Fibroblast of gingiva (primary cell): ENCODE measurements at places on chromosomes 16 and 17.

DNA sequence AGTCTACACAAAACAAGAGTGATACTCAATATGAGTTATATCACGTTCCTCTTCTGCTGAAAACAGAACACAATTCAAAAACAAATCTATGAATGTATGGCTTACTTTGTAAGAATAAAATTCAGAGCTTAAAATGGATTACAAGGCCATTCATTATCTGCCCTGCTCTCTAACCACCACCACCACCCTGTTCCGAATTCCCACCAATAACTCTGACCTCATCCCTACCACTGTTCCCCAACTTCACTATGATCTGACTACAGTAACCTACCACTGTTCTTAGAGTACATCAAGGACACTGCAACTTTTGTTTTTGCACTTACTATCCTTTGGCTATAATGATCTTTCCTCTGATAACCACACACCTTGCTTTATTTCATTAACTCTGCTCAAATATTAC is 21.3 kb downstream of the FBXL20 start:
- no peak for DNase-seq

GRCh38 chr16:8646326-8647053 is 25.0 kb downstream of the METTL22 start:
- no peak for DNase-seq

- no peak for DNase-seq
These were observed 28.4 kb upstream of the CBFA2T3 start for GRCh38 chr16:89005201-89006035.

- no peak for DNase-seq
These were observed 4.8 kb upstream of the SEZ6 start for GRCh38 chr17:29010586-29010985.

- DNase-seq: peak; percentile 41
These were observed 9.4 kb upstream of the CEP20 start for GRCh38 chr16:15897834-15898254.

GRCh38 chr16:14586637-14587305 is 43.3 kb downstream of the PARN start:
- peak; percentile 21 for DNase-seq

DNA sequence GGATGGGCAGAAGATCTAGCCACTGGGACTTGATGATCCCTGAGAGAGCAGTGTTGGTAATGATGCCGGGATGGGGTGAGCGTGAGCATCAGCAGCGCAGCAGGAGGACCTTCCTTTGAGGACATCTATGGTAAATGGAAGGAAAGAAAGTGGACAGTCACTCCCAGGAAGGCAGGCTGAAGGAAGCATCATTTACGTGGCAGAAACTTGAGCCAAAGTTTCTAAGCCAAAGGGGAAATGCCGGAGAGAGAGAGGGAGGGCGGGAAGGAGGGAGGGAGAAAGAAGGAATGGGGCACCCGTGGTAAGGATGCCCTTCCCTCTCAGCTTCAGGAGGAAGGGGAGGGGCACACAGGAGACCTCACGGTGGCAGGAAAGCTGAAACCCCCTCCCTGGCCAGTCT is 86.3 kb upstream of the CACNG5 start:
- no peak for DNase-seq

DNA sequence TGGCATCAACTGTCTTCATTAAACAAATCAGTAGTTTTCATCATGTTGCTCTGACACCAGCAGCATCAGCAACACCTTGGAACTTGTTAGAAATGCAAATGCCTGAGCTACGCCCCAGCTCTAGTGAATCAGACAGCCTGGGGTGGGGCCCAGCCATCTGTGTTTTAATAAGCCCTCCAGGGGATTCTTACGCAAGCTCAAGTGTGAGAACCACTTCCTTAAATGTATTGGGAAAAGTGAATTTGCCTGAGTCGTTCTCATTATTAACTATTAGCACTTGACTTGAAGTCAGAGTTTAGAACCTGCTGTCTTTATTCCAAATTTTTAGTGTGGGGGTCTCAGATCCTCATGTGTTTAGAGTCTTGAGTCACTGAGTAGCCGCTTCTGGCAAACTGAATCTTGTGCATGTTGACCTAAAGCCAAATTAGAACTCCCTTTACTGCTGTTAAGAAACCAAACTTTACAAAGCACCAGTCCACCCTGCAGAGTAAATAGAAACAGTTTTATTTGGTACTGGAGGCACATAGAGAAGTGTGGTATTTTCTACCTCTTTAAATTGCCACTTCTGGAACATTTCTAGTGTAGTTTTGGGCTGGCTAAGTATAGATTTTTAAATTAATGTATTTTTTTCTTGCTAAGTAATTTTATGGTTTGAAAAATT is 137.4 kb upstream of the COX10 start:
- DNase-seq: peak; percentile 75

DNA sequence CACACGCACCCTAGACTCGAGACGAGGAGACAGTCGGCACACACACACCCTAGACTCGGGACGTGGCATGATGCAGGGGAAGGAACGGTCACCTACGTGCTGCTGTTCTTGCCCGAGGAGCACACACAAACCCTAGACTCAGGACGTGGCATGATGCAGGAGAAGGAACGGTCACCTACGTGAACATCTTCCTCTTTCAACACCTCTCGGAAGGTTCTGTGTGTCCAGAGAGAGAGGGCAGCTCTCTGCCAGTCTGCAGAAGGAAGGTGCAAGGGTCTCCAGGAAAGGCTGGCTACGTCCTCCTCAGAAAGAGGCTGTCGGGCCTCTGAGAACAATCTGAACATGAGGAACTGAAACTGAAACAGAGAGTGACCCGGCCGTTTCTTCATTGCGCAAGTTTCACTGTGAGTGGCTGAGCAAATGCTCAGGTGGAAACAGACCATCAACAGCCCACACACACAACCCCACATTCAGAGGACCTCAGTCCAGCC is 43.4 kb downstream of the ZNF276 start:
- peak; percentile 24 for DNase-seq

DNA sequence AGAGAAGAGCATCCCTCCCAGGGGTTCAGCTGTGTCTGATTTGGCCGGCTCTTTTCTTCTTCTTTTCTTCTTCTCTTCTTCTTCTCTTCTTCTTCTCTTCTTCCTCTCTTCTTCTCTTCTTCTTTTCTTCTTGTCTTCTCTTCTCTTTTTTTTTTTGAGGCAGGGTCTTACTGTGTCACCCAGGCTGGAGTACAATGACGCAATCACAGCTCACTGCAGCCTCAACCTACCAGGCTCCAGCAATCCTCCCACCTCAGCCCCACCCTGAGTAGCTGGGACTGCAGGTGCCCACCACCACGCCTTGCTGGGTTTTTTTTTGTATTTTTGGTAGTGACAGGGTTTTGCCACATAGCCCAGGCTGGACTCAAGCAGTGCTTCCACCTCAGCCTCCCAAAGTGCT is 266.0 kb downstream of the SNX29 start:
- DNase-seq: no peak

- no peak for DNase-seq
These were observed 185.9 kb upstream of the HS3ST3A1 start for GRCh38 chr17:13787636-13788035.

- DNase-seq: peak; percentile 79
These were observed 331.3 kb downstream of the SEC14L1 start for GRCh38 chr17:77471984-77472461.

- no peak for DNase-seq
These were observed 127.8 kb upstream of the CDH5 start for GRCh38 chr16:66238696-66239095.

- no peak for DNase-seq
These were observed 19.4 kb upstream of the ABCA3 start for GRCh38 chr16:2359919-2360318.

DNA sequence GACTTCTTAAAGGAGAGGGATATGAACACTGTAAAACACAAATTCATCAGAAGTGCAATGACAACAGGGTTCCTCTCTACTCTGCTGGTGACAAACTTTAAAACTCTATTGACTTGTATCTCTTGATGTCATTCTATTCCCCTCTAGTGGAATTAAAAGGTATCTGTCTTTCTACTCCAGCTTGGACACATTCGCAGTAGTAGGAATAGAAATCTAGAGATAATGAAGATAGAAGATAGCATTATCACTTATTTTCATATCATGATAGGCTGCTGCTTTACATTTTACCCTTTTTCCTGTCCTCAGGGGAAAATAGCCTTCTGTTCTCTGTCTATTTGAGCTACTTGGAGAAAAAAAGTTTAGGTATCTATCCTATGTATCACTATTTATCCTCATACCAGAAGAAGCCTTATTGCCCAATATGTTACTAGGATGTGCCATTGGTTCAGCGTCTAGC is 209.6 kb upstream of the CACNG5 start:
- peak; percentile 31 for DNase-seq

- DNase-seq: no peak
These were observed 201.7 kb downstream of the CDRT15L2 start for GRCh38 chr17:20781260-20781659.

DNA sequence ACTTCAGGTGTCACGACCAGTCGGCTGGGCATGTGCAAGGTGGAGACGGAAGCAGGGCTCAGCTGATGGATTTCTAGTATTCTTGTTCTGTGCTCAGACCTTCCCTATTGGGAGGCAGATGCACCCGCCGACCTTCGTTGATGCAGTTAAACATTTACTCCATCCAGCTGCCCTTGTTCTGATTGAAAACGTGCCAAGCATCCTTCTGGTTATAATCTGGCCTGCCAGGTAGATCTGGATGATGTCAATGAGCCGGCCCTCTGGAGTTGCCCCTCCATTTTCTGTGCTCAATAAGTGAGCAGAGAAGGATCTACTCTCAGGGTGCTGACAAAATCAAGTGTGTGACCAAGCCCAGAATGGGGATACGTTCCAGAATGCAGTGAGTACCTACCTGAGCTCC is 38.3 kb downstream of the CCDC182 start:
- no peak for DNase-seq

DNA sequence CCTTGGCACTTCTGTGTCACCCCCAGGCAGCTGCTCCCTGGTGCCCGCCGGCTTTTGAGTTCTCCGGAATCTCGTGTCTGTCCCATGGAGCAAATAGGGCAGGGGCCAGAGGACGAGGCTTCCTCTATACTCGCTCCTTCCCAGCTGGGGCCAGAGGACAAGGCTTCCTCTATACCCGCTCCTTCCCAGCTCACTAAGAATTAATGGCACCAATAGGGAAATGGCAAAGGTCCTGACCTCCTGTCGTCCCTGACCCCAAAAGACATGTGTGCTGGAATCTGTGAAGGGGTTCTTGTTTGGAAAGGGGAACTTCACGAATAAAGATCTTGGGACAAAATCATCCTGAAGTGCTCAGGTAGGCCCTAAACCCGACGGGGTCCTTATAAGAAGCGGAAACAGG is 7.6 kb downstream of the SGSH start:
- DNase-seq: no peak

- peak; percentile 62 for DNase-seq
These were observed 2.9 kb downstream of the ZNF750 start for GRCh38 chr17:82836823-82837357.
